ENCODE measurements at places on chromosomes 1 and 21. TPM values are rescaled to one million over a fixed set of nuclear protein-coding genes. Genes with fewer than 3 reads are reported as not detected.

Gene GJA8
- not detected for total RNA-seq

Gene LCE2B
- total RNA-seq: not detected

- no peaks in the 10 kb centered on the region for H3K36me3 ChIP-seq
- no peak for DNase-seq
- H3K4me3 ChIP-seq: no peak overlapping the region
- no peaks in the 10 kb centered on the region for H3K4me1 ChIP-seq
These were observed 22.2 kb upstream of the PRSS38 start for GRCh38 chr1:227793079-227793947.

DNA sequence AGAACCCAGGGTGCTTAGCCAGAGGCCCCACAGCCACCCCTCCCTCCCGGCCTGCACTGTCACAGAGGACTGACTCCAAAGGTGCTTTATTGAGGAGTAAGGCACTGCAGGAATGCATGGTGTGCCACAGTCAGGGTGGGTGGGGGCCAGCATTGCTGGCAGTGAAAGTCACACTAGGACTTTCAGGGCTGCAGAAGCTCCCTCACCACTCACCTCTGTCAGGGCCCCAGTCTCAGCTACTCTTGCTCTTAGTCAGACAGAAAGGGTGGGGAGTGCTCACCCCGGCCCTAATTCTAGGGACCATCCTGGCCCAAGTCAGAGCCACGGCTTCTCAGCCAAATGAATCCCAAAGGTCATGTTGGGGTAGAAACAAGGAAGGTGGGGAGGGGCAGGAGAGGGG lies 19.4 kb downstream of the KNCN start:
- DNase-seq: peak; percentile 45
- H3K4me1 ChIP-seq: no peaks in the 10 kb centered on the region
- no peaks in the 10 kb centered on the region for H3K27me3 ChIP-seq
- no peaks in the 10 kb centered on the region for H3K36me3 ChIP-seq
- H3K27ac ChIP-seq: no peak overlapping the region

DNA sequence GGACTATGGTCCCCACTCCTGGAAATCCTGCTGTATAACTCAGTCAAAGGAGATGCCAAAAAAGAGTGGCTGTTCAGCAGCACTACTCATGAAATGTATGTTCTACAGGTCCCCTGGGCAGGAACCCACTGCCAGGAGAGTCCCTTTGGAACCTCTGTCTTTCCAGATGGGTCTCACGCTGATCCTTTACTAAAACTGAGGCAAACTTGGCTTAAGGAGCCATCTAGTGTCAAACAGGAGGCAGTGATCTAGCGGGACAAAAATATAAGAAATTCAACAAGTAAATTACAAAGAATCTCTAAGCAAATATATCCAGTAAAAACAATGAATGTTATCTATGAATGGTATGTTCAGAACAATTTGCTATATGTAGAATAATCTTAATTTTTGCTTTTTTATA lies 80.5 kb upstream of the PRMT6 start:
- H3K4me3 ChIP-seq: no peak overlapping the region
- H3K27ac ChIP-seq: no peak overlapping the region
- no peaks in the 10 kb centered on the region for H3K27me3 ChIP-seq
- H3K4me1 ChIP-seq: no peaks in the 10 kb centered on the region
- no peaks in the 10 kb centered on the region for H3K36me3 ChIP-seq

DNA sequence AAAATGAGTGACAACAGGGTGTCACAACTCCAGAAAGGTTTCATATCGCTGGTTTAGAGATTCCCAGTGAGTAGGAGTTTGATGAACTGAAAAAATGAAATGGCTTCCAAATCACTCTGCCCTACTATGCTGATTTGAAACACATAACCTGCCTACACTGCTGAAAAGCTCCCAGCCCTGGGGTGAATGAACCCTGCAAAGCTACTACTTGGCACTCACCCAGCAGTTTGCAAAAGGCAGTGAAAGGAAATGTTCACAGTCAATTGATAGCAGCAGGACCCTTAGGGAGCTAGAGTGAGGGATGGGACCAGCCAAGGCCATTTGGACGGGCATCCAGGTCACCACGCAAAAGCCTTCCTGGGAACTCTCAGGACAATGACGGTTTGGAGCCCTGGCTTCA lies 44.4 kb upstream of the SRP9 start:
- peaks cover 16% of the 10 kb centered on the region for H3K4me1 ChIP-seq
- H3K4me3 ChIP-seq: no peak overlapping the region
- no peaks in the 10 kb centered on the region for H3K36me3 ChIP-seq
- no peak overlapping the region for H3K27ac ChIP-seq

DNA sequence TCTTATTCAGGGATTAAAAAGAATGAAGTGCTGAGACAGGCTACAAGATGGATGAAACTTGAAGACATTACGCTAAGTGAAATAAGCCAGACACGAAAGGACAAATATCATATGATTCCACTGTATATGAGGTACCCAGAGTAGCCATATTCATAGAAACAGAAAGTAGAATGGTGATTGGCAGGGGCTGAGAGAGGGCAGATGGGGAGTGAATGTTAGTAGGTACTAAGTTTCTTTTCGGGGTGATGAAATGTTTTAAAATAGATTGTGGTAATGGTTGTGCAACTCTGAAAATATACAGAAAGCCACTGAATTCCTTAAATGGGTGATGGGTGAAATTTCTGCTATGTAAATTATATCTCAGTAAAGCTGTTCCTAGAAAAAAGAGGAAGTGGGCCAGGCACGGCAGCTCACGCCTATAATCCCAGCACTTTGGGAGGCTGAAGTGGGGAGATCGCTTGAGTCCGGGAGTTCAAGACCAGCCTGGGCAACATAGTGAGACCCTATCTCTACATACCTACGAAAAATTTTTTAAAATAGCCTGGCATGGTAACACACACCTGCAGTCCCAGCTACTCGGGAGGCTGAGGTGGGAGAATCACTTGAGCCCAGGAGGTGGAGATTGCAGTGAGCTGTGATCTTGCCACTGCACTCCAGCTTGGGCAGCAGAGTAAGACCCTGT lies 15.9 kb downstream of the SLC27A3 start:
- H3K4me1 ChIP-seq: peaks cover 35% of the 10 kb centered on the region
- DNase-seq: peak; percentile 72
- H3K36me3 ChIP-seq: no peaks in the 10 kb centered on the region
- H3K4me3 ChIP-seq: peak overlapping the region; percentile 23
- no peaks in the 10 kb centered on the region for H3K27me3 ChIP-seq
- peak overlapping the region; percentile 88 for H3K27ac ChIP-seq

All from left lung (tissue), 14 donors.